GM12878 (cell line): ENCODE measurements at places on chromosomes 16 and 17. TPM values are rescaled to one million over a fixed set of nuclear protein-coding genes. Genes with fewer than 3 reads are reported as not detected.

DNA sequence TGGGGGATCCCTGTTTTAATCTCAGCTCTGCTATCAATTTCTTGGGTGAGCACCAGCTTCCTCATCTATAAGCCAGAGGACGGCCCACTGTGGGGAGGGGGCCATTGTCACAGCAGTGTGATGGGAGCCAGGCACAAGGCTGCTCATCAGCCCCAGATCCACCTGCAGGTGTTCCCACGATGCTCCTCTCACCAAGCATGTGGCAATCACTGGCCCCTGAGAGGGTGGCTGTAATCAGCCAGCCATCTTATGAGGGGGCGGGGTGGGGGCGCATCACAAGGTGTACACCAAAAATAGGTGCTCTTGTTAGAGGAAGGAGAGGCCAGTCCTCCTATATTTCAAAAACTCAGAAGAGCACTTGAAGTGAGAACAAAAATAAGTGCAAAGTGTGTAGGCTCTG, 31.2 kb downstream of the HNF1B start:
- no peak for DNase-seq

DNA sequence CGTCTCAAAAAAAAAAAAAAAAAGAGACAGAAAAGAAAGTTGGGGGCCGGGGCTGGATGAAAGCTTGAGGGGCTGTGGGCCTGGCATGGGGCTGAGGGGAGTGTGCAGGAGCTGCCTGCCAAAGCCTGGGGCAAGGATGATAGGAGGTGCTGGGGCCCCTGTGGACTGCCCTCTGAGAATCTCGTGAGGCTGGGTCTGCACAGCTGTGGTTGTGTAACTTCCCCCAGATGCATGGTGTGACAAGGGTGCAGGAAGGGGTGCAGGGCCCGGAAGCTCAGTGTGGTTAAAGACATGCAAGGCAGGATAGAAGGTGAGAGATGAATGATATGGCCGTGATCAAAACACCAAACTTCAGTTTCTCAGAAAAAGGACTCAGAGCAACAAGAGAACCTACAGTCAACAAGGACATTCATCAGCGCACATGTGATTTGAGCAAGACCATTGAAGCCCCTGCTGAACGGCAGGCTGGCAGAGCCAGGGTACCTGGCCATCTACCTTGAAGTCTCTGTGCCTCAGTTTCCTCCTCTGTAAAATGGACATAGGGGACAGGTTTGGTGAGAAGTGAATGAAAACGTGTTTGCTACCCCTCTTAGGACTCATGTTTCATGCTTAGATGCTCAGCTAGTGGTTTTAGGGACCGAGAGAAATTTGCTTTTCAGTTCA, 9.6 kb downstream of the IL32 start:
- DNase-seq = peak; percentile 69

GRCh38 chr16:9885467-9885866, 296.8 kb downstream of the GRIN2A start:
- no peak for DNase-seq

DNA sequence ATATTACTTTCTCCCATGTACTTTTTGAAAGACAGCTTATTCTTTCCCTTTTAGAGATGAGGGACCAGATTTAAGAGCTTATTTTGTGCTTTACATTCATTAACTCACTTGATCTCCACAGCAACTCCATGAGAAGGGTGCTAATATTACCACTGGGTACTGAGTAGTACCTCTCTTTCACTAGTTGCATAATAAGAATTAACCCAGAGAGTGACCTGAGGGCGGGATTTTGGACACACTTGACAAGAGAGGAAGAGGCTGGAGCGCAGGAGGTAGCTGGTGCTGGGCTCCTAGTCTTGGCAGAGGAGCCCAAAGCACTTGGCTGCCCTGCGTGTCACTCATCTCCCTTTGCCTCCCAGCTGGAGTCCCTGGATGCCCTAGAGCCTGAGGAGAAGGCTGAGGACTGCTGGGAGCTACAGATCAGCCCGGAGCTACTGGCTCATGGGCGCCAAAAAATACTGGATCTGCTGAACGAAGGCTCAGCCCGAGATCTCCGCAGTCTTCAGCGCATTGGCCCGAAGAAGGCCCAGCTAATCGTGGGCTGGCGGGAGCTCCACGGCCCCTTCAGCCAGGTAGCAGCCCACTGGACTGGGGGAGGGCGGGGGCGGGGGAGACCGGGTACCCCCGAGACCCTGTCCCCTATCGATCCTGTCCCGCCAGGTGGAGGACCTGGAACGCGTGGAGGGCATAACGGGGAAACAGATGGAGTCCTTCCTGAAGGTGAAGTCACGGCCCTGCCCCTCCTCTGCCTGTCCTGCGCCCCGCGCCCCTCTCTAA, 1.7 kb upstream of the MAZ start:
- DNase-seq = no peak

DNA sequence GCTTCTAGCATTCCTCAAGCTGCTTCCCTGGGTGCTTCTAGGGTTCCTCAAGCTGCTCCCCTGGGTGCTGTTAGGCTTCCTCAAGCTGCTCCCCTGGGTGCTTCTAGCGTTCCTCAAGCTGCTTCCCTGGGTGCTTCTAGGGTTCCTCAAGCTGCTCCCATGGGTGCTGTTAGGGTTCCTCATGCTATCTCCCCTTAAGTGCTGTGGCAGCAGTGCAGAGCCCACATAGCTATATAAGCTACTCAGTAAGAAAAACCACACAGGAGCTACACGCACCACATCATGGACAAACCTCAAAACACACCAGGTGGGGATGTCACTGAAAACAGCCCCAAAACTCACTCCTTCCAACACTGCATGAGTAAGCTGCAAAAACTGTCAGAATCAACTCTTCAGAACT, 35.2 kb downstream of the ANKRD11 start:
- DNase-seq = peak; percentile 31

- no peak for DNase-seq
These were observed 3.0 kb upstream of the CMTM3 start for GRCh38 chr16:66601471-66601870.

- no peak for DNase-seq
These were observed 50.9 kb upstream of the TEKT3 start for GRCh38 chr17:15392326-15392741.

DNA sequence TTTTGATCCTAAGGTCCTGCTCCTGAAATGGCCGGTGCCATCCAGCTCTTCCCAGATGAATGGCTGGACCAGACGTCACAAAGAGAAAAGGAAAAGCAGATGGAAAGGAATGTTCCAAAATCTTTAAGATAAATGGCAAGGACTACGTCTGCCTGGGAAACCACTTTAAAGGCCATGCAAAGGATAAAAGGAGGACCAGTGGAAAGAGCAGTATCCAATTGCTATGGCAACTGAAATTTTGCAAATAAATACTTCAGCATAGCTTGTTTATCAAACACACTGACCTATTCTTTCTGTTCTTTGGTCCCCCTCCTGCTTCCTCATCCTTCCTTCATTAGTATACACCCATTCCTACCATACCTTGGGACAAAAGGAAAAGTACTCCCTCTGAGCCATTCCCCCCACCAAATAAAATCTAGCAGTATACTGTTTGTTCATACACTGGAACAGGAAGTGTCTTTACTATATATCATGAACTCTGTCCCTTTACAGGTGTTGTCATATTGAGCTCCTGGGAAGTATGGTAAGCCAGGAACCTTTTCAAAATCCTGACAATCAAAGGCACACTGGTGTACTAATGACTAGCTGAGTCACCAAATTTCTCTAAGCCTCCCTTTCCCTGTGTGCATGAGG, 37.2 kb upstream of the NUFIP2 start:
- no peak for DNase-seq

DNA sequence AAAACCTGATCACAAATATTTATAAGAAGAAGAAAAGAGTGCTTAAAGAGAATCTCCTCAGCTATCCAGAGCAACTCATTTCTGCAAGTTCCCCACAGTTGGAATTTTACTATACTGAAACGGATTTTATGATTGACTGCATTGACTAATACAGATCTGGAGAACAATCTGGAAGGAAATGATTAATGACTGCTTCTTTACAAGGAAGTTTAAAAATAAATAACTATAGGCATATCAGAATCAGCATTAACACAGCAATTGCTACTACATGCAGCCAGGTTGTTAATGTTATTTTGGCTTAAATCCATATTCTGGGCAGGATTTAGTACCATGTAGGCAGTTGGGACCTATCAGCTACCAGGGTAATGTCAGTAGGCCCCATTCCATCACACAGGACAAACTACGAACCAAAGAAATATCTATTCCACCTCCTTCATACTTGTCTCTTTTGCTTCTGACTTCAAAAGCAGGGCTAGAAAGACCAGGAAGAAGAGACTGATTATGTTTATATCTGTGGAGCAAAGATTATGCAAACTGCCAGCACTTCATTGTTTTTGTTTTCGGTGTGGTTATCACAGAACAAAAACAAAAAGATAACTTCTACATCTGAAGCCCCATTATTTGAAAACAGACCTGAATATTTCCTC, 3.9 kb downstream of the SKAP1 start:
- DNase-seq = no peak

DNA sequence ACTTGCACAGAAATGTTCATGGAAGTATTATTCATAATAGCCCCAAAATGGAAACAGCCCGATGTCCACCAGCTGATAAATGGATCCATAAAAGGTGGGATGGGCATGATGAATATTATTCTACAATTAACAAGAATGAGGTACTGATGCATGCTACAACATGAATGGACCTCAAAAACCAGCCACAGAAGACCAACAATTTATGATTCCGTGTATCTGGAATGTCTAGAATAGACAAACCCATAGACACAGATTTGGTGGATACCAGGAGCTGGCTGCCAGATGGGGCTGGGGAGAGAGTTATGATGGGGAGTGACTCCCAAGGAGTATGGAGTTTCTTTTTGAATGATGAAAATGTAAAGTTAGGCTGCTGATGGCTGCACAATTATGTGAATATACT, 10.8 kb upstream of the NAGLU start:
- DNase-seq = no peak

GRCh38 chr16:15553313-15554088, 89.5 kb downstream of the MARF1 start:
- DNase-seq = no peak

- no peak for DNase-seq
These were observed 104.4 kb downstream of the VPS53 start for GRCh38 chr17:610276-610675.

GRCh38 chr17:39591958-39592954, 15.5 kb downstream of the NEUROD2 start:
- no peak for DNase-seq

DNA sequence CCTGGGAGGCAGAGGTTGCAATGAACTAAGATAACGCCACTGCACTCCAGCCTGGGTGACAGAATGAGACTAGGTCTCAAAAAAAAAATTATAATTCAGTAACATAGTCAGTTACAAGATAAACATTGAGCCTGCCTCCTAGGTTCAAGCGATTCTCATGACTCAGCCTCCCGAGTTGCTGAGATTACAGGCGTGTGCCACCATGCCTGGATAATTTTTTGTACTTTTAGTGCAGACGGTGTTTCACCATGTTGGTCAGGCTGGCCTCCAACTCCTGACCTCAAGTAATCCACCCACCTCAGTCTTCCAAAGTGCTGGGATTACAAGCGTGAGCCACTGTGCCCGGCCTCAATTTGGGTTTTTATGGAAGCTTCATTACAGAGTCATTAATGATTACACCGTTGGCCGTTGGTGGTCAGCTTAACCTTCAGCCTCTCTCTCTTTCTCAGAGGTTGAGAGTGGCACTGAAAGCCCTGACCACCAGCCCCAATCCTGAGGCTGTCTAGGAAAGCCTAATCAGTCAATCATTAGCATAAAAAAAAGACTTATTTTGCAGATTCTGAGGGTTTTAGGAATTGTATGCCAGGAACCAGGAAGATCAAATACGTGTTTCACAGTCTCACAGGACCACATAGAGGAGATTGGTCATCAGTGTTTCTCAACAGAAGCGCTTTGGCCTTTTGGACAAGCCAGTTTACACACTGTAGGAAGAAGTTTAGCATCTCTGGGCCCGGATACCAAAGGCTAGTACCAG, 1.3 kb upstream of the LRRC37A3 start:
- no peak for DNase-seq

GRCh38 chr16:30609002-30609925, 925 bp downstream of the ZNF689 start:
- DNase-seq = no peak

DNA sequence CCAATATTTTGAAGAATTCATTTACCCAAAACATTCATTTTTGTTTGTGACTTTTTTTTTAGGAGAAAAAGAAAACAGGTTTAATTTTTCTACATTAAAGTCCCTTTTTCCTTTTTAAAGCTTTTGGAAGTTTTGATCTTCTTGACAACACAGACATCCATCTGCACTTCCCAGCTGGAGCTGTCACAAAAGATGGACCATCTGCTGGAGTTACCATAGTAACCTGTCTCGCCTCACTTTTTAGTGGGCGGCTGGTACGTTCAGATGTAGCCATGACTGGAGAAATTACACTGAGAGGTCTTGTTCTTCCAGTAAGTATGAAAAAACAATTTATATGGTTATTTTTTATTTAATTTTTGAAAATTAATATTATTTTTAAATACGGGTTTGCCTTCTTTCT, 37.2 kb downstream of the SIAH1 start:
- DNase-seq = no peak

- no peak for DNase-seq
These were observed 1.6 kb downstream of the MAFG start for GRCh38 chr17:81925860-81926450.

DNA sequence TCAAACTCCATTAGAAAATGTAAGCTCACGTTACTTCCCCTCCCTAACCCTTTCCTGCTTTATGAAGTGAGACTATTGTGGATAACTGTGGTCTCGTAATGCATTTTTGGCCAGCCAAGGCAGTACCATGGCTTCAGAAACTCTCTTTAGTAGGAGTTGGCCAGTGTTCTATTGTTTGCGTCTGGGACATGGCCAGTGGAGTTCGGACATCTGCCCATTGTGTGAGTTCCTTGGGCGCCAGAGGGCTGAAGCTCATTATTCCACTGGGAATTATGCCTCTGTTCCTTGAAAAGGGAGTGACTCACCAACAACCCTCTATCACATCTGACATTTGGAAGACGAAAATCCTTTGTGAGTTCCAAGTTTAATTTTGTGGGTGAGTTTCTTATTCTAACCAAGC, 319.5 kb upstream of the SOX9 start:
- DNase-seq = no peak

DNA sequence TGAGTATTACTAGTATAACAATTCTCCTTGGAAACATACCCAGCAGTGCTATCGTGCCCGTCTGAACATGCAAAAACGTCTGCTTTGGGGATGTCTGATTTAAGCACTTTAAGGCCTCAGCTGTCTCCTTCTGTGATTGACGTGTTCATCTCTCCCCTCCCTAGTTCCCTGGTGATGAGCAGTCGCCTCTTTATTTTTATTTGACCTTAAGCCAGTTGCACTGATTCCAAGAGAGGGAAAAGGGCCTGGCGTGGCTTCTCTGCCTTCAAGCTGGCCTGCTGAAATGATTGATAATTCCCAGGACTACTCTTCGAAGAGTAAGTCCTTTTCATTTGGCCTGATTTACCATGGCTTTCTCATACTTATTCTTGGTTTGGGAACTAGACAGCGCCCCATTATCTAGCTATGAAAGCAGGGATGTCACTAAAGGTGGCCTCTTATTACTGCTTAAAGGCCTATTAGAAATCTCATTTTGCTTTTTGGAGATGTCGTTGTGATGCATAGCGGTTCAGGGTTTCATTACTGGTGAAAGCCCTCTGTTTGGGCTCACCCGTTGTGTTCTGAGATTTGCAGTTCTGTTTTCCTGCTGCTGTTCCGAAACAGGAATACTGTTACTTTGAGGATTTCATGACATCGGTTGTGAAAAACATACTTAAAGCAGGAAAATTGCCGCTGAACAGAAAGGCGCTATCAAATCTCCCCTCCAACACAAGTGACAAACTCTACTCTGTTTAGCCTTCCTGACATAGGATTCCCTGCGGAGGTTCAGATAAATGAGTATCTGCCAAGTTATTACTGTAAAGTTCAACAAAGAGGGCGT, 65.5 kb downstream of the IQCK start:
- no peak for DNase-seq

Gene RNF157
- 14.8 and 17.9 TPM in 2 replicates for total RNA-seq

Gene ZNF19
- total RNA-seq = 2.1 and 2.3 TPM in 2 replicates

Gene FBXW10B
- total RNA-seq = not detected in 2 replicates

Gene LHX1
- not detected in 2 replicates for total RNA-seq

Gene YBX2
- not detected in 2 replicates for total RNA-seq
